ENCODE measurements at places on chromosomes 2 and 18. TPM values are rescaled to one million over a fixed set of nuclear protein-coding genes. Genes with fewer than 3 reads are reported as not detected.

Gene M1AP
- total RNA-seq = 1.8 TPM

Gene KYNU
- 30.6 TPM for total RNA-seq

Gene MCEE
- 22.2 TPM for total RNA-seq

Gene RSAD2
- 21.9 TPM for total RNA-seq
